ENCODE measurements at places on chromosomes 16 and 17. TPM values are rescaled to one million over a fixed set of nuclear protein-coding genes. Genes with fewer than 3 reads are reported as not detected.
A peak's percentile ranks its signal among the peaks of the same experiment; 100 is the strongest.

MARCHF10 gene
- 0.53 TPM for total RNA-seq

GRCh38 chr17:67068999-67069398, 24.6 kb downstream of the CACNG1 start:
- DNase-seq = no peak
- H3K36me3 ChIP-seq = peaks cover 6% of the 10 kb centered on the region
- H3K4me1 ChIP-seq = peaks cover 6% of the 10 kb centered on the region
- no peak overlapping the region for H3K27ac ChIP-seq
- H3K4me3 ChIP-seq = no peak overlapping the region

GRCh38 chr17:4297351-4297750, 33.6 kb upstream of the ANKFY1 start:
- peaks cover 11% of the 10 kb centered on the region for H3K36me3 ChIP-seq
- no peaks in the 10 kb centered on the region for H3K27me3 ChIP-seq
- H3K4me3 ChIP-seq = no peak overlapping the region

DNA sequence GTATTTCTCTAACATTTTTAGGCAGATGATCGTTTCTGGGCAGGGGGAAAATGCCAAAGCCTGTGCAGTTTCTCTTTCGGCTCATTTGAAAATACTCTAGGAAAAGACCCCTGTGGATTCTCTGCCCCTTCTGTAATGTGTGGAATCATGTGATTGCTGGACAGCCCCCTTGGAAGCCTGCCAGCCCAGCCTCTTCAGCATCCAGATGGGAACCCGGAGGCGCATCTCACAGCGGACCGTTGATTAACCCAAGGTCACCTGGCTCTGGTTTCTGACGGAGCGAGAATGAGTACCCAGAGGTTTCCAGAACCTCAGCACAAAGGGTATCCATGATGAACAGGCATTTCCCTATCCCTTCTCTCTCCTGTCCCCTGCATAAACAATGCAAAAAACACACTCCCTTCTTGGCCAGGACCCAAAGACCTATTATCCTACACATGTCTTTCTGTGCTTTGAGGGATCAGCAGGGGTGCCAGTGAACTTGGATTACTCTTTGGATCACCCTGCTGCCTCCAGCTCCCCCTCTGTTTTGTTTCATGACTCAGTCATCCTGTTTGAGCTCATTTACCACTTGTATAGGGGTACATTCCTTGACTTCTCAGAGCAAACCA, 957.1 kb upstream of the RBFOX1 start:
- DNase-seq = no peak
- no peak overlapping the region for H3K27ac ChIP-seq
- H3K4me3 ChIP-seq = no peak overlapping the region
- no peaks in the 10 kb centered on the region for H3K27me3 ChIP-seq
- H3K4me1 ChIP-seq = no peaks in the 10 kb centered on the region

GRCh38 chr16:23394141-23394831, 58.7 kb downstream of the COG7 start:
- H3K27ac ChIP-seq = no peak overlapping the region
- H3K36me3 ChIP-seq = peaks cover 56% of the 10 kb centered on the region
- H3K4me1 ChIP-seq = no peaks in the 10 kb centered on the region
- DNase-seq = no peak

- no peak for DNase-seq
- H3K4me3 ChIP-seq = no peak overlapping the region
- no peaks in the 10 kb centered on the region for H3K27me3 ChIP-seq
- no peak overlapping the region for H3K27ac ChIP-seq
- no peaks in the 10 kb centered on the region for H3K36me3 ChIP-seq
Observed at GRCh38 chr17:72296456-72296855, 175.6 kb downstream of the SOX9 start.

GRCh38 chr17:16381496-16381820, 567 bp downstream of the UBB start:
- no peak for DNase-seq
- peak overlapping the region; percentile 99 for H3K27ac ChIP-seq
- peak overlapping the region; percentile 94 for H3K4me3 ChIP-seq
- no peaks in the 10 kb centered on the region for H3K27me3 ChIP-seq
- H3K4me1 ChIP-seq = peaks cover 36% of the 10 kb centered on the region
- H3K36me3 ChIP-seq = peaks cover 26% of the 10 kb centered on the region

KRT15 gene
- 8.5 TPM for total RNA-seq

- H3K36me3 ChIP-seq = no peaks in the 10 kb centered on the region
- peaks cover 19% of the 10 kb centered on the region for H3K4me1 ChIP-seq
- no peak for DNase-seq
- peaks cover 10% of the 10 kb centered on the region for H3K27me3 ChIP-seq
Observed at GRCh38 chr17:9235346-9235745, 214.0 kb downstream of the NTN1 start.

BRIP1 gene
- 13.3 TPM for total RNA-seq

GRCh38 chr17:77959126-77959925, 823 bp downstream of the TNRC6C start:
- peaks cover 47% of the 10 kb centered on the region for H3K27me3 ChIP-seq
- H3K36me3 ChIP-seq = no peaks in the 10 kb centered on the region
- H3K4me1 ChIP-seq = peaks cover 46% of the 10 kb centered on the region
- H3K27ac ChIP-seq = peak overlapping the region; percentile 74
- peak overlapping the region; percentile 80 for H3K4me3 ChIP-seq
- DNase-seq = no peak

YBX2 gene
- total RNA-seq = 2.2 TPM

GRCh38 chr16:59470556-59470955, 736.4 kb upstream of the GOT2 start:
- H3K27ac ChIP-seq = no peak overlapping the region
- H3K4me1 ChIP-seq = no peaks in the 10 kb centered on the region
- no peaks in the 10 kb centered on the region for H3K27me3 ChIP-seq

DOC2B gene
- total RNA-seq = 60.2 TPM

ITGAL gene
- 0.45 TPM for total RNA-seq

WNT9B gene
- total RNA-seq = 1.6 TPM

- H3K27me3 ChIP-seq = no peaks in the 10 kb centered on the region
- peaks cover 5% of the 10 kb centered on the region for H3K4me1 ChIP-seq
- no peak overlapping the region for H3K4me3 ChIP-seq
- no peak overlapping the region for H3K27ac ChIP-seq
Observed at GRCh38 chr17:64081802-64082799, 47.8 kb downstream of the ERN1 start.

GRCh38 chr17:81686614-81687013, 2.8 kb downstream of the HGS start:
- H3K4me3 ChIP-seq = no peak overlapping the region
- DNase-seq = no peak
- no peak overlapping the region for H3K27ac ChIP-seq
- H3K4me1 ChIP-seq = peaks cover 23% of the 10 kb centered on the region
- no peaks in the 10 kb centered on the region for H3K27me3 ChIP-seq
- peaks cover 12% of the 10 kb centered on the region for H3K36me3 ChIP-seq

EME2 gene
- 32.3 TPM for total RNA-seq

DNA sequence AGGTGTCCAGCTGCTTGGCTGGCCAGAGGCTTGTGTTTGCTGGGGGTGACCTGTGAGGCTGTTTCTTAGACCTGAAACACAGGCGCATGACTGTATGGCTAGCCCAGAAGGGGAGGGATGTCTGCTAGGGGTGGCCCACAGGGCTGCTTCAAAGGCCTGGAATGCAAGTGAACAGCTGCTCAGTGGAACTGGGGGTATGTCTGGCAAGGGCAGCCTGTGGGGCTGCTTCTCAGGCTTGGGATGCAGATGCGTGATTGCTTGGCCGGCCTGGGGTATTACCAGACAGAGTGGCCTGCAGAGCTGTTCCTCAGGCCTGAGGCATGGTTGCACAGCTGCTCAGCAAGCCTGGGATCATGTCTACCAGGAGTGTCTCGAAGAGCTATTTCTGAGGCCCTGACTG, 20.5 kb downstream of the TANC2 start:
- no peak for DNase-seq
- H3K4me3 ChIP-seq = no peak overlapping the region
- no peaks in the 10 kb centered on the region for H3K27me3 ChIP-seq
- peaks cover 24% of the 10 kb centered on the region for H3K36me3 ChIP-seq
- H3K27ac ChIP-seq = no peak overlapping the region

DLX4 gene
- total RNA-seq = 2.6 TPM

PABPN1L gene
- total RNA-seq = 0.40 TPM

DNA sequence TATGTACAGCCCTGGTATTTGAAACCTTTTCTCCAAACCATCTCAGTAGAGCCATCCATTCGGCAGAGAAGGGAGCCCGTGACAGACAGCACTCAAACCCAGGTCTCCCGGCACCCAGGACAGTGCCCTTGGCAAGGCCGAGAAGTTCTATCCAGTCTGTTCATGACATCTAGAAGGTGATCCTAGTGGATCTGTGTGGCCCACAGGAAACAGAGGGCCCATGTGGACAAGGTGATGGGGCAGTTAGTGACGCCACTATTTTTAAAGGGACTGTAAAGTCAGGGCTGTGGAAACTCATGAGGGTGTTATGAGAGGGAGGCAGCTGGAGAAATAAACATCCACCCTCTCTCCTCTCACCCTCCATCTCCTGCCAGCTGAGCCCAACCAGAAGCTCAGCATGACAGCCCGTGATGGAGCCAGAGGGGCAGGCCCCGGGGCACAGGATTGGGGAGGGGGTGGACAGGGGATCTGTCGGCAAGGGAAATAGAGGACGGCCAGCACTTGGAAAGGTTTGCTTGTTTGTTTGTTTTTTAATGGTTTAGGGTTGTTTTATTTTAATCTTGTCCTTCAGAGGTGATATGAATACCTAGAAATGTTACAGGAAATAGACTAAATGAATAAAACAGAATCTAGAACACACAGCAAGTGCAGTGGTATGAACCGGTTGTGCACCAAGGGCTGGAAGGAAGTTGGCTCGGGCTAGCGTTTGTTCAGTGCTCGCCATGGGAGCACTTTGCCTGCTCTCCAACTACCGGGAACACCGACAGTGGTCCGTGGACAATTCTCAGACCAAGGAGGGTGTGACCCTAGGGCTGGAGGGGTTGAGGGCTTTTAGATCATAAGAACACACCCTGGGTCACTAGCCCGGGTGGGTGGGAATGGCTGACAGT, 17.1 kb downstream of the MYLK3 start:
- no peak overlapping the region for H3K4me3 ChIP-seq
- H3K27ac ChIP-seq = no peak overlapping the region
- H3K4me1 ChIP-seq = no peaks in the 10 kb centered on the region
- peaks cover 1% of the 10 kb centered on the region for H3K36me3 ChIP-seq
- H3K27me3 ChIP-seq = no peaks in the 10 kb centered on the region

GRCh38 chr16:50555952-50556673, 7.9 kb downstream of the NKD1 start:
- H3K27me3 ChIP-seq = no peaks in the 10 kb centered on the region
- DNase-seq = no peak
- H3K4me1 ChIP-seq = peaks cover 14% of the 10 kb centered on the region
- H3K4me3 ChIP-seq = no peak overlapping the region
- H3K36me3 ChIP-seq = peaks cover 63% of the 10 kb centered on the region
- H3K27ac ChIP-seq = no peak overlapping the region

- no peak overlapping the region for H3K4me3 ChIP-seq
- no peak for DNase-seq
- H3K4me1 ChIP-seq = peaks cover 25% of the 10 kb centered on the region
- no peaks in the 10 kb centered on the region for H3K27me3 ChIP-seq
- H3K27ac ChIP-seq = peak overlapping the region; percentile 68
- H3K36me3 ChIP-seq = peaks cover 31% of the 10 kb centered on the region
Observed at GRCh38 chr16:69166946-69167930, 19.7 kb upstream of the SNTB2 start.

DNA sequence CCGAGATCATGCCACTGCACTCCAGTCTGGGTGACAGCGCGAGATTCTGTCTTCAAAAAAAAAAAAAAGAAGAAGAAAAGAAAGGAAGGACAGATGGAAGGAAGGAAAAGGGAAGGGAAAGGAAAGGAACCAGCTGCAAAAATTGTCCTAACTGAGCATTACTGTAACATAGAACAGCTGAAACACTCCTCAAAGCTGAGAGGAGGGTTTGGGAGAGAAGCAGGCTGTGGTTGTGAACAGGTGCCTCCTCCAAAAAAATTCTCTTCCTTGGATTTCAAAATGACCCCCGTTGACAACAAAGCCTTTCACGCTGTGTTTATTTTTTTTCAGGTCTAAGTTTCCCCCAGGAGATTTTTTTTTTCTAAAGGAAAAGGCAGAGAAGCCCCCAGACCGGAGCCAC, 541.4 kb downstream of the WWOX start:
- no peak for DNase-seq
- H3K36me3 ChIP-seq = no peaks in the 10 kb centered on the region
- peaks cover 12% of the 10 kb centered on the region for H3K27me3 ChIP-seq
- H3K27ac ChIP-seq = no peak overlapping the region
- H3K4me3 ChIP-seq = no peak overlapping the region

DNA sequence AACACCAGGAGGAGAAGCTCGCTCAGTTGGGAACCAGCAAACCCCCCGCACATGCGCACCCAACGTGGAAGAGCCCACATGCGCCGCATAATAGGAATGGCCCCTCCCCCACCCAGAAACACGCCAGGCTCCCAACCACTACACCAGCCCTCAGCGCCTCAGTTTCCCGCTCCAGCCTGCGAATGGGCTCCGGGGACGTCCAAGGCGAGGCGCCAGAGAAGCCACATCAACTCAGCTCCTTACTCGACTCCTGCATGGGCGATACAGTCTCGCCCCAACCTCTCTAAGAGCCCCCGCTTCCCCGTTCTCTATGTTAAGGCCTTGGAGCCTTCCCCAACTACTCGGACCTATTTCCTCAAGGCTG, 504 bp downstream of the SRSF1 start:
- peaks cover 26% of the 10 kb centered on the region for H3K36me3 ChIP-seq
- peak overlapping the region; percentile 98 for H3K4me3 ChIP-seq
- H3K27ac ChIP-seq = peak overlapping the region; percentile 100
- no peaks in the 10 kb centered on the region for H3K27me3 ChIP-seq
- peaks cover 48% of the 10 kb centered on the region for H3K4me1 ChIP-seq

MYCBPAP gene
- 5.1 TPM for total RNA-seq

- H3K36me3 ChIP-seq = no peaks in the 10 kb centered on the region
- peaks cover 1% of the 10 kb centered on the region for H3K27me3 ChIP-seq
- no peaks in the 10 kb centered on the region for H3K4me1 ChIP-seq
- no peak for DNase-seq
- H3K4me3 ChIP-seq = no peak overlapping the region
Observed at GRCh38 chr16:11187522-11188023, 68.4 kb downstream of the SOCS1 start.

- no peaks in the 10 kb centered on the region for H3K27me3 ChIP-seq
- no peaks in the 10 kb centered on the region for H3K36me3 ChIP-seq
- no peak for DNase-seq
- H3K27ac ChIP-seq = no peak overlapping the region
- no peak overlapping the region for H3K4me3 ChIP-seq
- no peaks in the 10 kb centered on the region for H3K4me1 ChIP-seq
Observed at GRCh38 chr16:53576904-53577303, 73.9 kb upstream of the AKTIP start.

DNA sequence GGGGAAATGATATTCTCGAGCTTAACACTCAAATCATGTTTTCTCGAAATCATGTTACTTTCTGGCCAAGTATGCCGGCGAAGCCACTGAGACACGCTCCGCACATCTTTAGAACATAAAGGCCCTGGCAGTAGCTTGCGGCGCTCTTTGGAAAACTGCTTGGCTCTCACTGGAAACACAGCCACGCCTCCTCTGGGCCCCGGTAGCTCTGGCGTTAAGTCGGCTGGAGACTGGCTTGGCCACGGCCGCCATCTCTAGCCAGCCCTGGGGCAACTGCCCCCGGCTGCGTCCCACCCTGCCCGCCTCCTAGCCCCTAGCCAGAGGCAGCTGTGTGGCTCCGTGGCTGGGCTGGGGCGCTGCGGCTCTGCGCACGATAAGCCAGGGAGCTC, 9.2 kb upstream of the BAIAP2 start:
- no peak for DNase-seq
- H3K4me1 ChIP-seq = peaks cover 31% of the 10 kb centered on the region
- H3K36me3 ChIP-seq = no peaks in the 10 kb centered on the region
- H3K27ac ChIP-seq = no peak overlapping the region
- H3K4me3 ChIP-seq = no peak overlapping the region

PPL gene
- total RNA-seq = 36.8 TPM

Measured in mesothelial cell of epicardium (in vitro differentiated cells).